Progenitor cell of endocrine pancreas (in vitro differentiated cells): ENCODE measurements at places on chromosomes 16 and 17. TPM values are rescaled to one million over a fixed set of nuclear protein-coding genes. Genes with fewer than 3 reads are reported as not detected.
A peak's percentile ranks its signal among the peaks of the same experiment; 100 is the strongest.

The CNGB1 gene
- not detected in 2 replicates for total RNA-seq

The PCYT2 gene
- total RNA-seq = 93.2 and 95.2 TPM in 2 replicates

The RUNDC3A gene
- 8.4 and 9.3 TPM in 2 replicates for total RNA-seq

The KRT222 gene
- total RNA-seq = 0.36 and 1.1 TPM in 2 replicates

The GDPD3 gene
- 13.3 and 13.8 TPM in 2 replicates for total RNA-seq

- DNase-seq = no peak
- H3K4me3 ChIP-seq = no peak overlapping the region
- peaks cover 9% of the 10 kb centered on the region for H3K4me1 ChIP-seq
- H3K36me3 ChIP-seq = no peaks in the 10 kb centered on the region
- no peaks in the 10 kb centered on the region for H3K27me3 ChIP-seq
These were observed 13.2 kb downstream of the GLIS2 start for GRCh38 chr16:4328782-4329775.

DNA sequence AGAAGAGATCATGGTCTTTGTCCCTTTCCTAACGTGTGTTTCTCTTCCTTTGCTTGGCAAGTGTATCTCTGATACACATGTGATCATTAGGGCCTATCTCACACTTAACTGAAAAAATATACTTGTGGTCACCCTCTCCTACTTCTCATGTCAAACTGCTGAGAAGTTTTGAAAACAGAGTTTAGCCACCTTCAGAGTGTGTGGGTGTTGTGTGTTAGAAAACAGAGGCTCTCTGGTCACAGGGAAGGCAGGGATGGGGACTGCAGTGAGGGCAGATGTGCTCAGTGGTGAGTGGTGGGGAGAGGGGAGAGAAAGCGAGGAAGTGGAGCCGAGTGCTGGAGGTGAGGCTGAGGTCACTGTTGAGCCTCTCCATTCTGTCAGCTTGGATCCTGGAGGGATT lies 29.4 kb downstream of the GRB7 start:
- H3K27me3 ChIP-seq = peaks cover 47% of the 10 kb centered on the region
- H3K27ac ChIP-seq = no peak overlapping the region
- peaks cover 3% of the 10 kb centered on the region for H3K4me1 ChIP-seq
- DNase-seq = no peak
- H3K36me3 ChIP-seq = no peaks in the 10 kb centered on the region

DNA sequence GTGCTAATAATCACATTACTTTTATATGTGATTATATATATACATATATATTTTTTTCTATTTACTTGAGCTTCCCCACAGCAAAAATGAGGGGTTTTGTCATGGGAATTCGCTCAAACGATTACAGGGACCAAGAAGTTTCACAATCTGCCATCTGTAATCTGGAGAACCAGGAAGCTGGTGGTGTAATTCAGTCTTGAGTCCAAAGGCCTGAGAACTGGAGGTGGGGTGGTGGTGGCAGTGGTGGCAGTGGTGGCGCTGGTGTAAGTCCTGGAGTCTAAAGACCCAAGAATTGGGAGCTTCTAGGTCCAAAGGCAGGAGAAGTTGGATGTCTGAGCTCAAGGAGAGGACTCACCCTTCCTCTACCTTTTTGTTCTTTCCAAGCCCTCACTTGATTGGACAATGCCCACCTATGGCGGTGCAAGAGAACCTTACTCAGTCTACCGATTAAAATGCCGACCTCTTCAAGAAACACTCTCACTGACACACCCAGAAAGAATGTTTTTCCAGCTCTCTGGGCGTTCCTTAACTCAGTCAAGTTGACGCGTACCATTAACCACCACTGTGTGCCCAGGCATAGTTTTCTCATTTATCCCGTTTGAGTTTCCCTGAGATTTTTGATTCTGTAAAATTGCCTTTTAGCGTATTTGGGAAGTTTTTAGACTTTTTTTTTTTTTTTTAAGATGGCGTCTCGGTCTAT lies 31.9 kb downstream of the POLR2A start:
- H3K4me3 ChIP-seq = no peak overlapping the region
- no peak for DNase-seq
- H3K36me3 ChIP-seq = peaks cover 8% of the 10 kb centered on the region
- H3K27me3 ChIP-seq = no peaks in the 10 kb centered on the region
- no peaks in the 10 kb centered on the region for H3K4me1 ChIP-seq
- H3K27ac ChIP-seq = no peak overlapping the region

DNA sequence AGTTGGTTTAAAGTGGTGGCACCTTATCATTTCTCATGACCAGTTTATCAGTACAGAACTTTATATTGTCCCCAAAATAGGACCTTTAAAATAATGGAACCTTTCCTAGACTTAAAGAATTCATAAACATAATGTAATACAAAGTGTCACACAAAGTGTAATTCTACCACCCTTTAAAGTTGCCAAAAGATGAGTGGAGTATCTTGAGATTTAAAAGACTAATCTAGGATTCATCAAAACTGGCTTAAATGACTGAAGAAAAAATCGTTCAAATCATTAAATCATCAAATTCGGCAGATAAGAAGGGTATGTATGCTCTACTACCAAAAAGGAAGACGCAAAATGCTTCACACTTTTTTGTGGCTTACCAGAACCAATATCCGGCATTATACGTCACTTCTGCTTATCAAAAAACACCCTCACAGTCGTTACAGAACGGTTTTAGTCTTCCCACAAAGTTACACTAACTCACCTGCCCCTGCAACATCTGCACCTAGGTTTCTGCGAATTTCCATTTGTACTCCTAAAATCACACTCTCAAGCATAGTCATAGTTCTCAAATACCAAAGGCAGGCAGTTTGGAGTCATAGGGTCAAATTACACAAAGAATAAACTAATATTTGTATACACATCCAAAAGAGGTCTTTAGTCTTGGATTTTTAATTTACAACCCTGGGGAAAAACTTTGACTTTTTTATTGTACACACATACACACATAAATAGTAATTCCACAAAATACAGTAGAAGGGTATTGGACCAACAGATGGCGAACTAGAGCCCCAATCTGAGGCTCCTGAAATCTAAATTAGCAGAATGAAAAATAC lies 1.4 kb upstream of the KANSL1 start:
- peak overlapping the region; percentile 80 for H3K4me3 ChIP-seq
- H3K4me1 ChIP-seq = peaks cover 27% of the 10 kb centered on the region
- peak overlapping the region; percentile 73 for H3K27ac ChIP-seq
- H3K36me3 ChIP-seq = peaks cover 3% of the 10 kb centered on the region

DNA sequence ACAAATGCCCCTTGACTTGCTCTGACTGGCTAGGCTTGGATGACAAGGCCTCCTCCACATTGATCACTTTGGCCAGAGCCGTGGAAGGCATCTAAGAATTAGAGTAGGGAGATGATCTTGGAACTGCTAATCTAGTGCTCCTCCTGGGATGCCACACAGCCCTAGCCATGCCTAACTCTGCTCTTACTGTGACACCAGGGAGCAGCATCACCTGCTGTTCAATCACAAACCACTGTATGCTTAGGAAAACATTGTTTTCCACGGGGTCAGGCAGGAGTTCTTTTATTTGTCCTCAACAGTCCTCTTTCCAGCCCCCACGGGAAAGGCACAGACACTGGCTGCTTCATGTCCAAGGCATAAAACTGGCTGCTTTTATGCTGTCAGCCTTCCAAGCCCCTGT lies 46.3 kb downstream of the C16orf78 start:
- peaks cover 17% of the 10 kb centered on the region for H3K27me3 ChIP-seq
- H3K27ac ChIP-seq = no peak overlapping the region
- DNase-seq = no peak
- H3K4me1 ChIP-seq = no peaks in the 10 kb centered on the region
- no peak overlapping the region for H3K4me3 ChIP-seq

DNA sequence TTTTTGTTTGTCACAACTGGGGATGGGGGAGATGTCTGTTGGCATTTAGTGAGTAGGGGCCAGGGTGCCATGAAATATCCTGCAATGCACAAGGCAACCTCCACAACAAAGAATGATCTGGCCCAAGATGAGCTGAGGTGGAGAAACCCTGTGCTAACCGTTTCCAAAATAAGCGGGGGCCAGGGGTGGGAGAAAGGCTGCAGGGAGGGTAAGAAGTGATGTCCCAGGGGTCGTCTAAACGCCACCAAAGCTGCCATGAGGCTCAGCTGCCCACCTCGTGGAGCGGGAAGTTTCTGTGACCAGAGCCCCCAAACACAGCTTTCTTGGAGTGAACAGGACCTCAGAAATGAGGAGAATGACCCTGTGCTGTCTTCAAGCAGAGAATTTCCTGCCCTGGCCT lies 76.5 kb upstream of the CDH5 start:
- H3K4me1 ChIP-seq = no peaks in the 10 kb centered on the region
- no peak overlapping the region for H3K27ac ChIP-seq
- H3K4me3 ChIP-seq = no peak overlapping the region
- no peaks in the 10 kb centered on the region for H3K36me3 ChIP-seq

DNA sequence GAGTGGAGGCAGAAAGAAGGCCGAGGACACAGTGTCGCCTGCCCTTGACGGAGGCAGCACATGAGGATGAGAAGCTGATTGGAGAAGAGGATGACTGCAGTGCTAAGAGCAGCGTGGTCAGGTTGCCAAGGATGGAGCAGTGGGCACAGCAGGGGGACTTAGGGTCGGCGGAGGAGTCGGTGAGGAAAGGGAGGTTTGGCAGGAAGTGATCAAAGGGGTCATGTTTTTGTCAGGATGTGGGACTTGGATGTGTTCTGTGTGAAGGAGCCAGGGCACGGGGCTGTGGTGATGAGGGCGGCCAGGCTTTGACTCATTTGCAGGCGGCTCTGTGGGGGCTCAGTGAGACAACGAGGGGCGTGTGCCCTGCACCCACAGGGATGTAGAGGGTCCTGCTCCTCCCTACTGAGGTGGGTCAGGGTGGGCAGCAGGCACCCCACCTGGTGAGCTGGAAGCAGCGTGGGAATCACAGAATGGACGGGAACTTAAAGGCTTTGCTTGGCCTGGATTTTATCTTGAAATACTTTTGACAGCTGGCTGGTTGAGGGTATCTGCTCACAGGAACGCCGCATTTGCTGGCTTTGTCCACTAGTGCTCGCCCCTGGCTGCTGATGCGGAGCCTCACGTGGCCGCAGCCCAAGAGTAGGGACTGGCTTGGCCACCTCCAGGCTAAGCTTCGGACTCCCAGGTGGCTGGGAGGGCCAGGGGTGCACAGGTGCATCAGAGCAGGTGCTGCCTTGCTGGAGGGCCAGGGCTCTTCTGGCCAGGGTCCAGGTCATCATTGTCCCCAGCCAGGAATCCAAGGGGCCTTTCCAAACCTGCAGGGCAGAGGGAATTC lies 6.0 kb downstream of the MPG start:
- no peaks in the 10 kb centered on the region for H3K27me3 ChIP-seq
- peaks cover 5% of the 10 kb centered on the region for H3K36me3 ChIP-seq
- no peak overlapping the region for H3K27ac ChIP-seq
- H3K4me1 ChIP-seq = no peaks in the 10 kb centered on the region

DNA sequence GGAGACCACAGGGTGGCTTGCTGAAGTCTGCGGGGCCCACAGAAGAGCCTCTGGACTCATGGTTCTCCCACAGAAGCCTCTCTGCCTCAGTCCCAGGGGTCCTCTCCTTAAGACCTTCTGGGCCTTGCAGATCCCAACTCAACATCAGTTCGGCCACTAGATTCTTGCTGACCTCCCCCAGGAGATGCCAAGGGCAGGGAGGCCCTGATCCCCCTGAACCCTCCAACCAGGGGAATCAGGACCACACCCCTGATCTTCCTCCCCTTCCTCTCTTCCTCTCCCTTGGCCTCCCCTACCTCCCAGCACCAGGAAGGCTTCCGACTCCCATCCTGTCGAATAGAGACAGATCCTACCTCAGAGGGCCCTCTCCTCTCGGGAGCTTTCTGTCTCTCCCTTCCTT lies 53.4 kb downstream of the NOS2 start:
- no peak for DNase-seq
- H3K27me3 ChIP-seq = no peaks in the 10 kb centered on the region
- no peaks in the 10 kb centered on the region for H3K36me3 ChIP-seq
- H3K27ac ChIP-seq = no peak overlapping the region
- H3K4me3 ChIP-seq = no peak overlapping the region

DNA sequence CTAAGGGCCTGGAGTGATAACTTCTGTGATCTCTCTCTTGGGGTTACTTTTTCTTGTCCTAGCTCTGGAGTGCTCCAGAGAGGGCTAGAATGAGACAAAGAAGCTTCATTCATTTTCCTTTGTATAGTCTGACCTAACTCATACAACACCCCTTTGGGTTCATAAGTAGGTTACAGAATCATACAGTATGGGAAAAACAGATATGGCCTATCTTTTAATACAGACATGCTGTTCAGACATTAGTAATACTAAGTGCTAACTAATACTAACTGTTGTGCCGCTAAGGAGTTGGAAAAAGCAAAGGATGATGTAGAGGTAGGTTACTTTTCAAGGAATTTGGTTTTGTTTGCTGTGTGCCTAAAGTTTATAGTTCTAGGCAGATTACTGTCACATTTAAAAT lies 84.7 kb downstream of the NLK start:
- peaks cover 8% of the 10 kb centered on the region for H3K36me3 ChIP-seq
- no peak overlapping the region for H3K4me3 ChIP-seq
- peaks cover 30% of the 10 kb centered on the region for H3K4me1 ChIP-seq
- DNase-seq = no peak
- no peak overlapping the region for H3K27ac ChIP-seq
- no peaks in the 10 kb centered on the region for H3K27me3 ChIP-seq

DNA sequence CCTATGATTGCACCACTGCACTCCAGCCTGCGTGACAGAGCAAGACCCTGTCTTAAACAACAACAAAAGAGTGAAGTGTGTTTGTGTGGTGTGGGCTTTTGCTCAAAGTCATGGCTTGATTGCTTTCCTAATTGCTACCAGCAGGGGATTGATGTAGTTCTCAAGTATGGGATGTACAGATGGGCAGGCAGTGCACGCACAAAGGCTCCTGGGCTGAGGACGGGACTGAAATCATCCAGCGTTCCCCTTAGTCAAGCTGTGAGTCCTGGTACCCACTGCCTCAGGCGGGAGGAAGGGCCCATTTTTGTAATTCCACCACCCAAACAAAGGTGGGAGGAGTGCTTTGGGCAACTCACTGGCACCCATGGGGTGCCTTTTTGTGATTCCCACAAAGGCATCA lies 47.3 kb downstream of the GDE1 start:
- no peak overlapping the region for H3K4me3 ChIP-seq
- no peak for DNase-seq
- H3K4me1 ChIP-seq = peaks cover 15% of the 10 kb centered on the region
- peaks cover 13% of the 10 kb centered on the region for H3K36me3 ChIP-seq
- no peaks in the 10 kb centered on the region for H3K27me3 ChIP-seq
- no peak overlapping the region for H3K27ac ChIP-seq

- H3K36me3 ChIP-seq = peaks cover 3% of the 10 kb centered on the region
- DNase-seq = no peak
- no peaks in the 10 kb centered on the region for H3K27me3 ChIP-seq
- peaks cover 26% of the 10 kb centered on the region for H3K4me1 ChIP-seq
- H3K4me3 ChIP-seq = no peak overlapping the region
These were observed 33.9 kb downstream of the CACNG1 start for GRCh38 chr17:67078292-67078691.

DNA sequence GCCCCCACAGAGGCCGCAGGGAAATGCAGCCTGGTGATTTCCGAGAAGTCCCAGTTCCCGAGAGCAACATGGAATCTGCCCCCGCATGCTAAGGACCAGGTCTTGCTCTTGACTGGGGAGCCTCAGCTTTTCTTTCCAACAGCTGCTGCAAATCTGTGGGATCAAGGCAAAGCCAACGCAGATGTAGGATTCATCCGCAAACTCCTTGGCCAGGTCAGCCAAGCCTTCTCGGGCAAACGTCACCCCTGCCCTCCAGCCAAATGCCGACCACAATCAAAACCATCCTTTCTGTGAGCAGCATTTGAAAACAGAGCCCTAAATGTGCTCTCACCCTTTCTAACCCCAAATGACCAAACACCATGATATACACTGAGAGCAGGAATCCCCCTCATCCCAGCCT lies 54.0 kb downstream of the MRM3 start:
- DNase-seq = no peak
- no peaks in the 10 kb centered on the region for H3K27me3 ChIP-seq
- peaks cover 10% of the 10 kb centered on the region for H3K36me3 ChIP-seq

- H3K4me3 ChIP-seq = no peak overlapping the region
- no peaks in the 10 kb centered on the region for H3K36me3 ChIP-seq
- H3K4me1 ChIP-seq = peaks cover 3% of the 10 kb centered on the region
- peaks cover 36% of the 10 kb centered on the region for H3K27me3 ChIP-seq
- DNase-seq = no peak
These were observed 38.4 kb downstream of the ARHGAP23 start for GRCh38 chr17:38466346-38467315.
